PC-3 (cell line): ENCODE measurements at places on chromosomes 4 and X. TPM values are rescaled to one million over a fixed set of nuclear protein-coding genes. Genes with fewer than 3 reads are reported as not detected.

DNA sequence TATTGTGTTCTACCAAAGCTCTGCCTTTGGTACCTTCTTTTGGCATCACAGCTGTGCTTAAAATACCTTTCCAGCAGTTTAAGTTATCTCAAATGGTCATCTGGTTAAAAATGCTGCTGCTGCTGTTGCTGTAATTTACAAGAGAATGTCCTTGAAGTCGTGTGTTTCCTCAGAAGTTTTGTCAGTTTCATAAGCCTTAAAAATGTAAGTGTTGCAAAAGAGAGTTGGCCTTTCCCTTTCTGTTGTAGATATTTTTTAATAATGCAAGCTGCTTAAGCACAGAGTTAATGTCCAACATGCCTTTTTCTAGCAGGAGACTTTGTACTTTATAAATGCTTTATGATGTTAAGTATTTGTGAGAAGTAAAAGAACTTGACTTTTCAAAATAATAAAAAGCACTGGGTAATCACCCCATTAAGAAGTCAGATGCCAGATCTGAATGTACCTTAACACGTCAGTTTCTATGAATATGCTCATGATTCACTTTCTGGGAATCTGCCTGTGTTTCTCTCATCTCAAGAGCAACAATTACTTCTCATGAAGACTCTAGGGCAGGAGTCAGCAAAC is 35.3 kb upstream of the TENM3 start:
- DNase-seq, result peak; percentile 32

DNA sequence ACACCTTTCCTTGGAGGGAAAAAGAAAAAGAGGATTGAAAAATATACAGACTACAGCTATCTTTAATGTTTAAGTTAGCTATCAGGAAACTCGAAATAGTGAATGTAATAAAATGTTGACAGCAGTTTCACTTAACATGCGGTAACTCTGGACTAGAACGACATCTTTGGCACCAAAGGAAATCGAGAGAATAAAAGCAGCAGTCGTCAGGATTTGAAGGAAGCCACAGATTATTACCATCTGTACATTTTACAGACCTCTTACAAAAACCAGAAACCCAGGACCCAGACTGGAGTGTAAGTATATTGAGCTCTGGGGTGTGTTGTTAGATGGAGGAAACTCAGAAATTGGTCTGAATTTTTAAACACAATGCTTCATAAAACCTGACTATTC is 51.6 kb upstream of the STOX2 start:
- no peak for DNase-seq

DNA sequence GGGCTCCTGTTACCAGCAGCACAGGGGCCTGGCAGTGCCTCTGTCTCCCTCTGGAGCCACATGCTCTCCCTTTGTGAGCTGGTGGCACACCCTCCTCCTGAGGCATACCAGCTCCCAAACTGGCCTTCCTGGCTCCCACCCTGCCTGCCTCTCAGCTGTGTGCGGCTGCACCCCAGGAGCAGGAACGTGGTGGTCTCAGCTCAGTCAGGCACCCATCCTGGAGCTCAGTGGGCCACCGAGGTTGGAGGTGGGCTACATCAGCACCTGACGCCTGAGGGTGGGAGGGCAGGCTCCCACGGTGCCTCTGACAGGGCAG is 85.9 kb upstream of the NKX1-1 start:
- DNase-seq, result no peak

DNA sequence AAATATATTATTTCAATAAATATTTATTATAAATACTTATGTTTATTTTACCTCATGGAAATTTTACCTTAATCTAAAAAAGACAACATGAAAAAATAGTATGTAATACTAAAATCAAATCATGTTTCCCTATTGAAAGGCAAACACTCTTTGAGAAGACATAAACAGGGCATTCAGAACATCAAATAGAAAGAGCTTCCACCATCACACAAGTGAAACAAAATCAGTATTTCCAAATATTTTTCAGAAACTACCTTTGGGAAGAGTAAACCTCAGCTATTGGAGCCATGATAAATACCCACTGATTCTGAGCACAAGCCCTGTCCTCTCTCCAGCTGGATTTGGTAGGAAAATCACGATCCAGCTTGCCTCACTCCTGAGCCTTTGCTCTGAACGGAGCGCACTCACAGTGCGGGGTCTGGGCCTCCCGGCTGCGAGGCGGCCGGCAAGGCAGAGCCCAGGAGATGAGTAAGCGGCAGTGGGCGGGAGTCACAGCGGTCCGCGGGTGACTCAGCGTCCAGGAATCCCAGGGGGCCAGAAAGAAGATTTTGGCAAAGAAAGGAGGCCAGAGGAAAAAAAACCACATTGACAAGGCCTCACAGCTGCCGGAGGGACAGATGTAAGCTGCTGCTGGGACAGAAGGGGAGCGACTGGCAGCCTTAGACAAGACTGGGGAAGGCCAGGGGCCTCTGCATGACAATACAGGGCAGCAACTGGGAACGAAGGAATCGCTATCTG is 14.7 kb upstream of the ANXA5 start:
- DNase-seq, result peak; percentile 93

- DNase-seq, result no peak
Observed at GRCh38 chrX:28625223-28625622, 38.0 kb downstream of the IL1RAPL1 start.

- no peak for DNase-seq
Observed at GRCh38 chr4:189032606-189033338, 893.5 kb downstream of the TRIML1 start.

GRCh38 chrX:23805389-23805788 is 22.4 kb downstream of the SAT1 start:
- DNase-seq, result no peak

DNA sequence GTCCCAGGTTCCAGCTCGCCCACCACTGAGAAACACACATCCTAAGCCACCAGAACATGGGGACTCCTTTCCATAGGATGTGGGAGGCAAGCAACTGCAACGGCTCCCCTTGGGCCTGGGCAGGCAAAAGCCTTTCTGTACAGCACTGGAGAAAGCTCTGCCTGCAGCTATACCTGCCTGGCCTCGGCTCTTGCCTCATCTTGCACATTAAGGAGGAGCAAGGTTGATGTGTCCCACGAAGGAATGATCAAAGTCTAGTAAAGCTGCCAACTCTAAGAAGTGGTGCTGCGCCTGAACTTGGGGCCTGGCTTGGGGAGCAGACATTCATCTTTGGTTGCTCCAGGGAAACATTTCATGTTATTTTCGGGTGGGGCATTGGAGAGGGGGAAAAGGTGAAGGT is 19.6 kb downstream of the CCNG2 start:
- DNase-seq, result no peak

- no peak for DNase-seq
Observed at GRCh38 chrX:39125834-39126233, 324.6 kb downstream of the MID1IP1 start.

- no peak for DNase-seq
Observed at GRCh38 chr4:54025582-54025981, 38.8 kb downstream of the CHIC2 start.

DNA sequence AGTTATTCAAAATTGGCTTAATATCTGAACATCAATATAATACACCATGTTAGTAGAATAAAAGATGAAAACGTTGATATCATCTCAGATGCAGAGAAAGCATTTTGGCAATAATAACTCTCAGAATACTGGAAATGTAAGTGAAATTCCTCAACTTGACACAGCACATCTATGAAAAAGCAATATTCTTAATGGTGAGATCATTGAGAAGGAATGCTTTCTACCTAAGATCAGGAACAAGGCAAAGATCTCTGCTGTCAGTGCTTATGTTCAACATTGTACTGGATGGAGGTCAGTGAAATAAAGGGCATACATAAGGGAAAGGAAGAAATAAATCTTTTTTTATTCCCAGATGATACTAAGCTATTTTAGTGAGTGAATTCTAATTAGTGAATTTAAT is 40.6 kb downstream of the MRPL1 start:
- DNase-seq, result no peak

DNA sequence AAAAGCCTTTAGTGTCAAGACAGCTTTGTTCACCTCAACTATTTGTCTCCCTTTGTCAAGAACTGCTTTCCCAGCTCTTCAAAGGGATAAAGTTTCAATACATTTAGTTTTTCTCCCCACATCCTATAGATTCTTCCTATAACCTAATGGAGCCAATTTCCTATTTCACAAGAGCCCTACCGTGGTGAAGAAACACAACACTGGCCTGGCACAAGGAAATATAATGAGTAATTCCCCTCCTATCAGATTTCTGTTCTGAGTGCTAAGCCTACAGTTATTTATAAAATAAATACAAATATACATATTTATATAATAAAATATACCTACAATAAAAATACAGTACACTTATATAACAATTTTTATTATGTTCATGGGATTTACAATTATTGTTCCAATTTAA is 89.9 kb downstream of the SHISA3 start:
- peak; percentile 5 for DNase-seq

DNA sequence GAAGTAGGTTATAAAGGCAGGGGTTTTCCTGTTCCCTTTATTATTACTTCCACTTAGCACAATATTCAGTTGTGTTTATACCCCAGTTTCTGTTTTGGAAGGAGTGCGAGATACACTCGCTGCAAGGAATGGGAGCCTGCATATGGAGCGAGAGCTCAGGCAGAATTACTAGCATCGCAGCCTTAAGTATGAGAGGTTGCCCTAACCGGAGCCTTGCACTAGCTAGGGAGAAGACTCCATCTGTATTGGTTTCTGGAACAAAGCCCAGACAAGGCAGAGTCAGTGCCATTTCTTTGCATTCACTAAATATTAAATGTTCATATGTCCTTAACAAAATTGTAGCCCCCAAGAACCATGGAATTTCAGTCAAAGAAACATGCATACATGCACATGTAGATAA is 6.2 kb upstream of the DCTD start:
- no peak for DNase-seq

- peak; percentile 12 for DNase-seq
Observed at GRCh38 chr4:108725457-108725856, 37.4 kb downstream of the ETNPPL start.

- DNase-seq, result no peak
Observed at GRCh38 chr4:183797011-183797444, 108.1 kb upstream of the STOX2 start.

GRCh38 chr4:87497578-87497977 is 31.6 kb downstream of the SPARCL1 start:
- DNase-seq, result no peak

- DNase-seq, result no peak
Observed at GRCh38 chr4:61723492-61723891, 523.4 kb downstream of the ADGRL3 start.

DNA sequence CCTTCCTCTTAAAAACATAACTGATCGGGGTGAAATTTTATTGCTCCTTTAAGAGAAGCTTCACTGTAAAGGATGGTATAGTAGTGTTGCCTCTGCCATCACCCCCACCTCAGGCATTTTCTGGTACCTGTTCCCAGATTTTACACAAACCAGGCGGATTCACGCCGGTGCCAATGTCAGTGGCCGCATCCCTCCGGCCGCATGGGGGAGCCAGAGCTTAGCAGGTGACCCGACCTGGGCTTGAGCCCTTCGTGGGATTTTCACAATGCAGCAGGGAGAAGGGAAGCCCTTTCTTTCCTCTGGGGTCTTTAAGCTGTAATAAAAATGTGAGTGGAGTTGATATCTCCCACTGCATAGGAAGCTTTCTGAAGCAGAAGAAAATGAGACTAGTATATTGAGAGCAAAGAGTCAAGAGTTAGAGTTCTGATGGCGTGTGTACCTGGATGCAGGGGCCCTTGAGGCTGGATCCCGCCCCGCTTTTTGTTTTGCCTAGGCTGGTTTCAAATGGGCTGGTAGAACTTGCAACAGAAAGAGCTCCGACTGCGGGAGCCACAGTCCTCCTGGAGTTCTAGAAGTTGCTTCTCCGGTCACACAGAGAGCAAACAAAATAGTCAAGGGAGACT is 59.4 kb downstream of the POLR2B start:
- peak; percentile 80 for DNase-seq

- no peak for DNase-seq
Observed at GRCh38 chr4:125045311-125045710, 269.4 kb upstream of the FAT4 start.

GRCh38 chr4:37892641-37893040 is 1.8 kb downstream of the TBC1D1 start:
- no peak for DNase-seq

Gene ADH6
- not detected in 2 replicates for total RNA-seq

Gene XIAP
- total RNA-seq, result 29.2 and 35.8 TPM in 2 replicates

Gene HTRA3
- total RNA-seq, result 2.8 and 4.0 TPM in 2 replicates

Gene F8A2
- not detected in 2 replicates for total RNA-seq

Gene DCHS2
- total RNA-seq, result 0.06 and 0.22 TPM in 2 replicates

Gene TBC1D8B
- 1.0 and 1.8 TPM in 2 replicates for total RNA-seq

Gene CPZ
- 21.7 and 27.9 TPM in 2 replicates for total RNA-seq

Gene IL2
- total RNA-seq, result not detected in 2 replicates

Gene FGF13
- 0.47 and 2.2 TPM in 2 replicates for total RNA-seq

Gene LGI2
- total RNA-seq, result 0.18 and 3.4 TPM in 2 replicates

Gene RHOXF2B
- not detected in 2 replicates for total RNA-seq

Gene PHOX2B
- not detected in 2 replicates for total RNA-seq
